ENCODE measurements at places on chromosomes 12 and 14. TPM values are rescaled to one million over a fixed set of nuclear protein-coding genes. Genes with fewer than 3 reads are reported as not detected.

The SLC6A15 gene
- total RNA-seq: not detected

The POLR3B gene
- 7.0 TPM for total RNA-seq

The CCDC38 gene
- total RNA-seq: 0.14 TPM

The TAS2R50 gene
- 1.5 TPM for total RNA-seq

The POTEG gene
- not detected for total RNA-seq

The TMEM132D gene
- total RNA-seq: not detected

The CACNB3 gene
- total RNA-seq: 4.3 TPM

The PRIMA1 gene
- total RNA-seq: not detected

The GEMIN2 gene
- total RNA-seq: 17.1 TPM

The SOAT2 gene
- total RNA-seq: 1.5 TPM

The COL2A1 gene
- total RNA-seq: not detected

The OTUB2 gene
- 0.57 TPM for total RNA-seq

The ACADS gene
- 21.9 TPM for total RNA-seq

The EIF2B2 gene
- 29.2 TPM for total RNA-seq

The PMEL gene
- not detected for total RNA-seq

The RD3L gene
- total RNA-seq: not detected

The SRSF5 gene
- 1,543 TPM for total RNA-seq

The KCNA5 gene
- total RNA-seq: not detected

The FANCM gene
- total RNA-seq: 7.5 TPM

The KRT82 gene
- total RNA-seq: not detected

The DACT1 gene
- total RNA-seq: 10.0 TPM

The ART4 gene
- not detected for total RNA-seq

The FOXN4 gene
- not detected for total RNA-seq

The CRIP2 gene
- total RNA-seq: 10.8 TPM

The ANG gene
- 1.4 TPM for total RNA-seq

The BCL2L14 gene
- total RNA-seq: 0.47 TPM

The FGF6 gene
- total RNA-seq: not detected

The NPAS3 gene
- total RNA-seq: not detected

The CCDC175 gene
- not detected for total RNA-seq

The SPIC gene
- not detected for total RNA-seq

The GLIPR1L1 gene
- total RNA-seq: not detected

The MORN3 gene
- 3.9 TPM for total RNA-seq

The GPR135 gene
- 2.0 TPM for total RNA-seq

The CATSPERB gene
- total RNA-seq: 5.0 TPM

The INF2 gene
- total RNA-seq: 128 TPM

The RARG gene
- 91.3 TPM for total RNA-seq

The TSHR gene
- 1.7 TPM for total RNA-seq

The USP44 gene
- total RNA-seq: 2.9 TPM

The CCND2 gene
- total RNA-seq: 172 TPM

The HHIPL1 gene
- total RNA-seq: 0.35 TPM

The FGD4 gene
- total RNA-seq: 0.79 TPM

The GPR132 gene
- total RNA-seq: 51.5 TPM

The P2RX2 gene
- not detected for total RNA-seq

The OTOGL gene
- not detected for total RNA-seq

The WASHC3 gene
- total RNA-seq: 42.1 TPM

The PLEKHD1 gene
- 0.61 TPM for total RNA-seq

The ATL1 gene
- total RNA-seq: 2.1 TPM

The KRT72 gene
- 12.1 TPM for total RNA-seq

The HRK gene
- 0.26 TPM for total RNA-seq

The CMA1 gene
- total RNA-seq: not detected

The CRY1 gene
- 58.1 TPM for total RNA-seq

The FAM90A1 gene
- not detected for total RNA-seq

The KRT71 gene
- total RNA-seq: not detected

The CIPC gene
- total RNA-seq: 13.6 TPM

The RPS6KA5 gene
- 31.2 TPM for total RNA-seq

The PRB4 gene
- not detected for total RNA-seq

The OVCH1 gene
- total RNA-seq: not detected

The PSMD9 gene
- total RNA-seq: 42.1 TPM

The ARG2 gene
- 0.62 TPM for total RNA-seq
